Amygdala (tissue), 56 donors: ENCODE measurements at places on chromosomes 7 and 10.

DNA sequence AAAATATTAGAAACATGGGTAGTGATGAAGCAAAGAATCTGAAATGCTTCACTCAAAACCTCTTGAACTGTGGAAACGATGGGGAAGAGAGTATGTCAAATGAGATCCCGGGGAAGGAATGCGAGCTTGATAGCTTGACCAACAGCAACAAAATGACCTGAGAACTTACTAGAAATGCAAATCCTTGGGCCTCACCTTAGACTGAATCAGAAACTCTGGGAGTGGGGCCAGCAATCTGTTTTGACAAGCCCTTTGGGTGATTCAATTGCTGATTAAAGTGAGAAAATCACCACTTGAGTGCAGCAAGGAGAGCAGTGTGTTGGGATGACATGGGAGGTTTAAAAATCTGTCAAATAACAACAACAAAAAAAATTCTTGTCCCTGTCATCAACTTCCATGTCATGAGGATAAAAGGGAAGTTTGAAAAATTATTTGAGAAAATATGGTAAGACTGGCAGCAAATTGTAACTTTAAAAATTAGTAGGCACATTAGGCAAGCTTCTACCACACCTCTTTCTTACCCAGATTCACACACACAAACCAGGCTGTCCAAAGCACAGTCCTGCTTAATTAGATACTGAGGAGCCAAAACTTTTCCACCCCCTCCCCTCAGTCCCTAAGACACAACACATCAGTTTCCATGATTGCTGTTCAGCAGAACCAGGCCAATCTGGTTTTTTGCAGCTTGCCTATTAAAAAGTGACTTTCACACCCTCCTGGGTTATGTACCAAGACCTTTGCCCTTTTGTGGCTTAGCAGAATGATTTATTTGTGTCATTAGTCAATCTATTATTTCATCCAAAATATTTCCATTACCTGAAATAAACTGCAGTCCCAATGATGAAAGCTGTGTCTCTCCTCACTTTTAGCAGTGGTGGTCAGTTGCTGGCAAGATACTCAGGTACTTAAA is 15.6 kb downstream of the CALCR start:
- DNase-seq, result no peak

DNA sequence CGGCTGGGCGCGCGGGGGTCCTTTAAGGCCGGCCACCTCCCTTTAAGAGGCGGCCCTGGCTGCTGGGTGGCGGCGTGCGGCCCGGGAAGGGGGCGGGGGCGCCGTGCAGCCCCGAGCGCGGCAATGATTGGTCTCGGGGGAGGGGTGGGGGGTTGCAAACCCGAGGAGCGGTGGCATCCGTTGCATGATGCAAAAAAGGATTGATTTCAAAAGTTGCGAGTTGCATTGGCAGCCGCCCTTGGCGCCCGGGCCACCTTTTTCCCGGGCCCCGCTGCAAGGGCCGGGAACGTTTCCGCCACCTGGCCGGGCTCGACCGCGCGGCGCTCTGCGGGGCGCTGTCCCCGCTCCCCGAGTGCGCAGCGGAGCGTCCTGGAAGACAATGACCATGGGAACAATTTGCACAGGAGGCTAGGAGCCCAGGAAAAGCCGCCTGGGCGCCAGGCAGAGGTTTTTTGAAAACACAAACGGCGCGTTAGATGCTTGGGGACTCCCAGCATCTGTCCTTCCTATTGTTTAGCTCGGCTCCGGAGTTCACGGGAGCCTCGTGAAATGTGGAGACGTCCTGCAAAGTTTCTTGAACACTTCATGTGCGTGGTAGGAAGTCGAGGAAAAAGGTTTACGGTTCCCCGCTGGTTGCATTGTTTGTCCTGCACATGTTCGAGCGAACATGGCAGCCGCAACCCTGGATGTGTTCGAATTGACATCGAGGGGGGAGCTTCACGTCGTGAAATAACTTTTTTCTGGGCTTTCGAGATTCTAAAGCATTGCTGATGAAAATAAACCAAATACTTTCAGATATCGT is at the start of gene SEPHS1:
TSS of gene SEPHS1 (minus strand) at position 78 of the 802 bp plus-strand sequence. CDS start 3,343 bp downstream, outside the sequence.
- DNase-seq, result peak; percentile 11

DNA sequence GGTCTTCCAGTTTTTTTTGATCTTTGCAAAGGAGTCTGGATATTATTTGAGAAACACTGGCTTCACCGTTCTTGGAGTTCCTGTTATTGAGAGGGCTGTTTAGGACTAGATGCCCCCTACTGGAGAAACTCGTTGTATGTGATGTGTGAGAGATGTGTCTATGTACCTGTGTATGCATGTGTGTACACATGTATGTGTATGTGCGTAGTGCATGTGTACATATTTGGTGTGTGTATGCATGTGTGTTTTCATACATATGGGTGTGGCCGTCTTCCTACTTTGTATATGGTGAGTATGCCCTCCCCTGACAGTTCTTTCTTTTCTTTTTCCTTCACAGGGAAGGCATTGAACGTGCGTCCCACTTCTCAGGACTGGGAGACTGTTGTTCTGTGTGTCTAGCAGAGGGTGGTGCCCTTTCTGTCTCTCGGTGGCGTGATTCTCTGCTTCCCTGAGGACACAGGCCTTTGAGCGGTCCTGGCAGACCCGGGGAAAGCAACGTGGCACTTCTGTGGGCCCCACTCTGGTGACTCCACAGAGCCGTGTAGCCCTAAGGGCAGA is 3.0 kb upstream of the CALHM3 start:
- no peak for DNase-seq

- DNase-seq, result no peak
Observed at GRCh38 chr10:77081481-77081891, 556.1 kb downstream of the KCNMA1 start.

GRCh38 chr10:21022821-21023220 is 125.7 kb upstream of the NEBL start:
- DNase-seq, result no peak

DNA sequence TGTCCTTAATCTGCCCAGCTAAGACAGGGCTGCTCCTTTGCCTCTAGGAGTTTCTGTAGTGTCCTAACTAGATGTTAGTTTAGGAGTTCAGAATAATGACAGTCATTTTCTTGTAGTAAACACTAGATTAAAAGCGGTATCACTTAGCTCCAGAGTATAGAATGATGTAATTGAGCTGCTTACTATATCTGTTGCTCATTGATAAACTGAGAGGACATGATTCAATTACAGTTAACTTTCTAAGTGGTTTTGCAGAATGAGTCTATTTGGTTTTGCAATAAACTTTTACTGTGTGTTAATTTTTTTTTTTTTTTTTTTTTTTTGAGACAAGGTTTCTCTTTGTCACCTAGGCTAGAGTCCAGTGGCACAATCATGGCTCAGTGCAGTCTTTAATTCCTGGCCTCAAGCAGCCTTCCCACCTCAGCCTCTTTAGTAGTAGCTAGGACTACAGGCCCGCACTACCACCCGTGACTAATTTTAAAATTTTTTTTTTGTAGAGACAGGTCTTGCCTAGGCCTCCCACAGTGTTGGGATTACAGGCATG is 1.8 kb downstream of the STMP1 start:
- no peak for DNase-seq

DNA sequence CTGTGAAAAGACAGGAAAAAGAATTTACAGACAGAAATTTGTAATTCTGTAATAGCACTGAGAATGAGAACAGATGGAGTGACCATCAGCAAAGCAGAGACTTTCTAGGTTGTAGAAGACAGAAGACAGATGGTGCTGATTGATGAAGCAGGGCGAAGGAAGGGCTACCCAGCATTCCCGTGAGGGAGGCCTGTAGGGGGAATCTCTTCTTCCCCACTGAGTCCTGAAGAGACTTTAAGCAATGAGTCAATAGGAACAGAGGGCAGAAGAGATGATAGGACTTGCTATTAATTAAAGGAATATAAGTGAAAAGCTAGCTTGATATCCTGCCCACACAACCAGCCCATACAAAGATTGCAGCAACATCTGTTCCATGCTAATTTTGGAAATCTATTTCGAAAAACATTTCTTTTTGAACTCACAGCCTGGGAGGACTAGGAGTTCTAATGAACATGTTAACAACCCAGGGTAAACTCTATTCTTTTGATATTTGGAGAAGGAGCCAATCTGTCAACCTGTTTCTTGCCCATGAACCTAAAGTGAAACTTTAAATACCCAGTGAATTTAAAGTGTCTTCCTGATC is 44.1 kb downstream of the RALA start:
- no peak for DNase-seq

GRCh38 chr10:125392154-125392553 is 231.8 kb upstream of the CTBP2 start:
- DNase-seq, result no peak

DNA sequence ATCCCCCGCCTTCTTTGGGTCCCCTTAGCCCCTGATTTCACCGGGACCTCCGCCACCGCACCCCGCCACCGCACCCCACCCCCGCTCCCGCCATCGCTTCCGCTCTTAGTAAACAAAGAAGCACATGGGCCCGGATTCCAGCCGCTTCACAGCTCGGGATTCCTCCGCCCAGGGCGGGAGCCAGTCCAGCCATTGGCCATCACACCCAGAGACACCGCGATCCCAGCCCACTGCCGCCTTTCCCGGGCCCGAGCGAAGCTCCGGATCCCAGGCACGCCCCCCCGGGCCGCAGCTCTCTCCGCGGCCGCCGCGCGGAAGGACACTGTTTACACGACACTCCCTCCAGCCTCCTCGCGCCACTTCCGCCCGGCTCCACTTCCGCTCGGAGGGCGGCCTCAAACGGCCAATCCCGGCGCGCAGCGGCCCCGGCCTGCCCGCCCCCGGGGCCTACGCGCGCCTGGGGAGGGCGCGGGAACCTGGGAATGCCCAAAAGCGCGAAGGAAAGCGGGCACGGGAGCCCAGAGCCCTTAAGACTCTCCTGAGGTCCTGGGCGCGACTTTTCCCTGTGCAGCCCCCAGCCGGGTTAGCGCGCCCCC is 679 bp downstream of the MCM7 start:
- DNase-seq, result peak; percentile 76

GRCh38 chr10:77564731-77565589 is 72.6 kb downstream of the KCNMA1 start:
- DNase-seq, result no peak

- DNase-seq, result no peak
Observed at GRCh38 chr7:26179826-26180497, 20.6 kb downstream of the HNRNPA2B1 start.

DNA sequence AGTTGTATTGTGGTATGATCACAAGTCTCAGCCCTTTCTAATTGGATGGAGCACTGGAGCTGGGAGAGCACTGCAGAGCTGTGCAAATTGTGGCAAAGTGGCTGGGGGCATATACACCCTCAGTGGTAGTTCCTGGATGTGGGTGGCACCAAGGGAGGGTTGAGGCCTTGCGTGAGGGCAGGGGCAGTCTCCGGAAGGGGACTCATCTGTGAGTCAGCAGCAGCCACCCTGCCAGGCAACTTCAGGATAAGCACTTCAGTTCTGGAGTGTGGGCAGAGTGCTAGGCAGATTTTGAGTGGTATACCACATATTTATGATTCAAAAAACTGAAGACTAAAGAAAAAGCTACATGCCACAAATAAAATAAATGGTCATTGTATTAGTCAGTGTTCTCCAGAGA is 210.5 kb downstream of the ETV1 start:
- DNase-seq, result peak; percentile 6

- no peak for DNase-seq
Observed at GRCh38 chr10:74072503-74072902, 74.6 kb downstream of the VCL start.

DNA sequence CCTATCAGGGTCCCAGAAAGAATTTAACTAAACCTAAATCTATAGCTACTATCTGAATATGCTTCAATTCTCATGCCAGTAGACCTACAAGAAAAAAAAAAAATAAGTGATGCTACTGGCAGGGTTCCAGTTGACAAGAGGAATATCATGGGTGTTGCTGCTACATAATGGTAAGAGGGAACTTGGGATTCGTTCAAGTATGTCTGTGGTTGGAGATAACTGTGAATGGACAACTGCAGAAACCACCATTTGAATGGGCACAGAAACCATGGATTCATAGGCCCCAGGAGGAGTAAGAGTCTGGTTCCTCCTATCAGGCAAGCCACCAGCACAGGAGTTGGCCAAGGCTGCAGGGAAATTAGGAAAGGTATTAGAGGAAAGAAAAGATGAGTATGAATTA is 287.6 kb upstream of the HGF start:
- DNase-seq, result no peak

DNA sequence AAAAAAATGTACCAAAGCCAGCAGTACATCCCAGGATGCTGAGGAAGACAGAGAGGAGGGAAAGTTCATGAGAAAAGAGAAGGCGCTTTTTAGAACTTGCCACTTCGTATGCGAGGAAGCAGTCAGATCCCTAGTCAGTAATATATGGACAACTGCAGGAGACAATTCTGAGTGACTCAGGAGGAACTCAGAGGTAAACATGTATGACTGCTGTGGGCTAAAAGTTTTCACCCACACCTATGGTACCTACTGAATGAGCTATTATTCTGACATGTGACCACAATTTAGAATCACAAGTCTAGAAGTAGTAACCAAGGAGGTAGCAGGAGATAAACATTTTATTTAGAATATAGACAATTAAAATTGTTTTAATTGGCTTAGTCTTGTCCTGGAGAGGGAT is 126.5 kb downstream of the ICA1 start:
- DNase-seq, result no peak

DNA sequence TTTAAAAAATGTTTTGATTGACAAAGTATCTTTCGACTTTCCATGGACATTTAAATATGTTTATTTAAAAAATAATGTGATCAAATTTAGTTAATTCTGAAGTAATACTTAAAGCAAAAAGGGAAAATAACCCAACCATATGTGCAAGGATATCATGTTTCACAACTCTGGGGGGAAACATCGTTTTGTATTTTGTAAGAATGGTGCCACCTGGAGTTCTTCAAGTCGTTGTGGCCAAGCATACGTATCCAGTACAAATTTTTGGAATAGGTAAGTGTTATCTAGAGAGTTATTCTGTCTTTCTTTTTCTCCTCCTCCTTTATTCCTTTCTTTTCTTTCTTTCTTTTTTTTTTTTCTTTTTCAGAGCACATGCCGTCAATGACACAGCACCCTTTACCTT is 176.2 kb upstream of the CSTF2T start:
- DNase-seq, result no peak

DNA sequence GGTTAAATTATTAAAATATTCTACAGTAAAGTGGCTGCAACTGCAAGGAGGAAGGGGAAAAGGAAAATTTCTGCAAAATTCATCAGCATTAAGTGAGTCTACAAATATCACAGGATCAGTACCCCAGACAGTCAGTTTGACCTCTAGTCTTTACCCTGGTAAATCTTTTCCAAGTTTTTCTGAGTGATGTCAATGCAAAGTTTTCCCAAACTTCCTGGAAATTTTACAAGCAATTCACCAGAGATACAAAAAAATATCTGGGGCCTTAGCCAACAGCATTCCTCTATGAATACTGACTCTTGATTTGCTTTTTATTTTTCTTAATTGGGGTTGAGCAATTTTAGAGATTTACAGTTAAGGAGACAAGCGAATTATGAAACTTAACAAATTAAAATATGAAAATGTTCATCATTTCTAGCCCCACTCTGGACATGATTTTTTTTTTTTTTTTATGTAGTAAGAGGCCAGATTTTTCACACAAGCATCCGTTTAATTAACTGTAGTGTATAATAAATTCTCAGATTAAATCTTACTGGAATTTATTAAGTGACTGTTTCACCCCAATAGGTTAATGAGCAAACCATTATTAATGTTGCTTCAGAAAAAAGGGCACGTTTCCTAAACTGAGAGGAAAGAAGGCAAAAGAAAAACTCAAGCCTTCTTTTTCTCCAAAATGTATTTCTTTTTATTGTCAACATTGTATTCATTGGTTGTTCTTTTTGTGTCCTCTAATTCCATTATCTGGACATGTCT is 539.5 kb upstream of the FZD8 start:
- no peak for DNase-seq
